ENCODE measurements at places on chromosomes 1 and 21. TPM values are rescaled to one million over a fixed set of nuclear protein-coding genes. Genes with fewer than 3 reads are reported as not detected.
A peak's percentile ranks its signal among the peaks of the same experiment; 100 is the strongest.

Gene MIA3
- 112 TPM for polyA plus RNA-seq

Gene PIP5K1A
- 89.2 TPM for polyA plus RNA-seq

Gene TNFSF4
- polyA plus RNA-seq = 44.9 TPM

Gene CA14
- polyA plus RNA-seq = not detected

Gene KIF2C
- 27.1 TPM for polyA plus RNA-seq

Gene DDOST
- polyA plus RNA-seq = 533 TPM

Gene LCE1A
- not detected for polyA plus RNA-seq

Gene PRKAB2
- polyA plus RNA-seq = 7.7 TPM

Gene E2F2
- 1.1 TPM for polyA plus RNA-seq

Gene YBEY
- 15.3 TPM for polyA plus RNA-seq

Gene IVL
- not detected for polyA plus RNA-seq

DNA sequence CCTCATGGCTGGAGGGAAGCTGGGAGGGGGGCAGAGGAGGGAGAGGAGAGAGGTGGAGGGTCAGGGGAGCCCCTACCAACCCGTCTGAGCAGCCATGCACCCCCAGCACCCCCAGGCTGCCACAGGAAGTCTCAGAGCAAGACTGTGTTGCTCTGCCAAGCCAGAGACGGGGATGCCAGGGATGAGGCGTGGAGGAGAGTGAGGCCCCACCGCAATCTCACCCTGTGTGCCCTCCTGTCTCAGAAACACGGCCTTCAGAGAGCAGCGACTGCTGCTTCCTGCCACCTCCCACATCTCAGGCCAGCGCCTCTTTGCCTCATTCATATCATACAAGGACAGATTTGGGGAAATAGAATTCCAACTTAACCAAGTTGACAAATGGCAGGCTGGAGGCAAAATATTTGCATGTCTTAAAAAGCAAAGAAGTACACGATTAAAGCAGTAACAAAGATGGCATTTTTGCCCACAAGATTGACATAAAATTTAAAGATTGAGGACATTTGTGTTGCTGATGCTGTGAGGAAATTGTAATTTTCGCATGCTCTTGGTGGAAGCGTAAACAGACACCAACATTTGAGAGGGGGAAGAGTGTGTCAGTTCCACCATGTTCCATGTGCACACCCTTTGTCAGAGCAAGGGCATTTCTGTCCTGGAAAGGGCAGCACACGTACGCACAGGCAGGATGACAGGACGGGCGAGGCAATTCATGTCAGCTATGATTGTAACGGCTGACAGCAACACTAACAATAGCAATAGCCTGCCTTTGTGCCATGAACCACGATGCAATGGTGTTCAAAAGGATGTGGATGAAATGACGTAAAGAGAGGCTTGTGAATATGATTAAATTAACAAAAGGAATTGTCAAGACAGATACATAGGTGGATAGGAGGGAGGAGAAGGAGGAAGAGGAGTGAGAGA is 59.0 kb upstream of the BACE2 start:
- no peaks in the 10 kb centered on the region for H3K4me1 ChIP-seq
- DNase-seq = no peak
- no peak overlapping the region for H3K4me3 ChIP-seq
- no peaks in the 10 kb centered on the region for H3K36me3 ChIP-seq

DNA sequence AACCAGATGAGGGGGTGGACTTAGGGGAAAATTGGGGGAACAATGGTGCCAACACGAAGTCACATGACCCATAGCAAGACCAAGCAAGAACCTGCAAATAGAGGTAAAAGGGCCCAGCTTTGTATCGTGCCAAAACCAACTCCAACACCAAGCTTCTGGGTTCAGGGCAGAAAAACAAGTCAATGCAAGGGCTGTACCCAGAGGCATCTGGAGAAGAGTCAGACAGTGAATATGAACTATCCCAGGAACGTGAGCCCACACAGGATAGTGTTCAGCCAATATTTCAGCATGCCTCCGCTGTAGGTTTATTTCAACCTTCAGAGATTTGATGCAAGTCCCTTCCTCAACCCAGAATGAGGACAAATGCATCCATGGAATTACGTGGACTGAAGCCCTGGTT is 15.0 kb upstream of the ZMYM6 start:
- H3K36me3 ChIP-seq = no peaks in the 10 kb centered on the region
- H3K27me3 ChIP-seq = no peaks in the 10 kb centered on the region
- no peak for DNase-seq
- peak overlapping the region; percentile 55 for H3K27ac ChIP-seq
- H3K4me1 ChIP-seq = peaks cover 10% of the 10 kb centered on the region
- H3K4me3 ChIP-seq = no peak overlapping the region

- H3K36me3 ChIP-seq = peaks cover 23% of the 10 kb centered on the region
- H3K4me3 ChIP-seq = peak overlapping the region; percentile 3
- no peak overlapping the region for H3K27ac ChIP-seq
- DNase-seq = peak; percentile 86
- no peaks in the 10 kb centered on the region for H3K27me3 ChIP-seq
These were observed 2.5 kb upstream of the METTL25B start for GRCh38 chr1:156725683-156726280.

DNA sequence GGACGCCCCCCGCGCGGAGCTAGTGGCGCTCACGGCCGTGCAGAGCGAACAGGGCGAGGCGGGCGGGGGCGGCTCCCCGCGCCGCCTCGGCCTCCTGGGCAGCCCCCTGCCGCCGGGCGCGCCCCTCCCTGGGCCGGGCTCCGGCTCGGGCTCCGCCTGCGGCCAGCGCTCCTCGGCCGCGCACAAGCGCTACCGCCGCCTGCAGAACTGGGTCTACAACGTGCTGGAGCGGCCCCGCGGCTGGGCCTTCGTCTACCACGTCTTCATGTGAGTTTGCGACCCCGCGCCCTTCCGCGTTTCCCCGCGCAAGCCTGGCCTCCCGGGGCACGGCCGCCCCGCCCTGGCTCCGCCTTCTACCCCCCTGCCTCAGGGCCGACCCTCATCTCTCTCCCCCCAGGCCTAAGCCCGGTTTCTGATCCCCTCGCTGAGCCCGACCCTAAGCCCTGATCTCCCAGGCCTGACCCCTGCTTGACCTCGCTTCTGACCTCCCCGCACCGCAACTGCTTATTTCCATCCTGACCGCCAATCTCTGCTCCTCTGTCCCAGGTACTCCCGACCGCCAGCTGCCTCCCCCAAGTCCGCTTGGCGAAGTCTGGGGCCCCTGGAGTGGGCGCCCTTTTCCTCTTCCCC is 669 bp downstream of the KCNQ4 start:
- no peak for DNase-seq
- peaks cover 13% of the 10 kb centered on the region for H3K27me3 ChIP-seq
- no peaks in the 10 kb centered on the region for H3K4me1 ChIP-seq
- peak overlapping the region; percentile 9 for H3K4me3 ChIP-seq
- H3K27ac ChIP-seq = no peak overlapping the region
- no peaks in the 10 kb centered on the region for H3K36me3 ChIP-seq

DNA sequence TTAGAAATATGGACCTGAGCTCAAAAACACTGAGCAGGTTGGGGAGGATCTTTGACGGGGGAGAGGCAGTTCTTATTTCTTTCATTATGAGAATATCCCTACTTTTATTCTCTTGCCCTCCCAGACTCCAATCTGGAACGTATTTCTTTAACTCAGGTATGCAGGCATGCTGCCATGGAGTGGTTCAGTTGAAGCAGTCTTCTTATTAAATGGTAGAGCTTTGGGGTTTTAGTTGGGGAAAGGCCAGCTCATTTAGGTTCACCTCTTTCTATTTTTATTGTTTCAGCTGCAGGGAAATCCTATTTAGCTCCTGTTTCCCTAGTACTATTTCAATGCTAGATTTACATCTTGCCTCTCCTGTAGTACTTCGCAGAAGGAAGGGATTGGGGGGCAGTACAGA is 198.9 kb downstream of the TTLL7 start:
- no peak for DNase-seq
- no peaks in the 10 kb centered on the region for H3K4me1 ChIP-seq
- H3K36me3 ChIP-seq = no peaks in the 10 kb centered on the region
- no peaks in the 10 kb centered on the region for H3K27me3 ChIP-seq

GRCh38 chr1:18463984-18464664 is 16.6 kb upstream of the KLHDC7A start:
- H3K27me3 ChIP-seq = no peaks in the 10 kb centered on the region
- DNase-seq = no peak
- H3K4me3 ChIP-seq = no peak overlapping the region
- H3K36me3 ChIP-seq = no peaks in the 10 kb centered on the region

GRCh38 chr21:43938751-43939442 is 73.2 kb upstream of the TRAPPC10 start:
- DNase-seq = peak; percentile 68
- H3K4me3 ChIP-seq = peak overlapping the region; percentile 27
- H3K27ac ChIP-seq = peak overlapping the region; percentile 42
- peaks cover 5% of the 10 kb centered on the region for H3K4me1 ChIP-seq
- H3K27me3 ChIP-seq = no peaks in the 10 kb centered on the region
- no peaks in the 10 kb centered on the region for H3K36me3 ChIP-seq

DNA sequence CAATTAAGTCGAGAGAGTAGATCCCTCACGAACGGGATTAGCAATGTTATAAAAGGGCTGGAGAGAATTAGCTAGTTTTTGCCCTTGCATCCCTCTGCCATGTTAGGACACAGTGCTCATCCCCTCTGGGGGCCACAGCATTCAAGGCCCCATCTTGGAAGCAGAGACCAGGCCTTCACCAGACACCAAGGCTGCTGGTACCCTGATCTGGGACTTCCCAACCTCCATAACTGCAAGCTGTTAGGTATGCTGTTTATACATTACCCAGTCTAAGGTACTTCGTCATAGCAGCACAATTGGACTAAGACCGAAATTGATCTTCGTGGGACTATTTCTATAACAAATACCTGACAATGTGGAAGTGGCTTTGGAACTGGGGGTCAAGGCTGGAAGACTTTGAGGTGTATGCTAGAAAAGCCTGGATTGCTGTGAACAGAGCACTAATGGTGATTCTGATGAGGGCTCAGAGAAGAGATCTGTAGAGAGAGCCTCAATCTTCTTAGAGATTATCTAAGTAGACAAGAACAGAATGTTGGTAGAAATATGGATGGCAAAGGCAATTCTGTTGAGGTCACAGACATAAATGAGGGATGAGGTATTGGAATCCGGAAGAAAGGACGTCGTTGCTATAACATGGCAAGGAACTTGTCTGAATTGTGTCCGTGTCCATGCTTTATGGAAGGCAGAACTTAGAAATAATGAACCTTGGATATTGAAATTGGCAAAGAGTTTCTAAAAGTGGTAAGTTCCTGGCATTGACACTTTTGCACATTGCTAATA is 83.8 kb upstream of the KIF26B start:
- no peak for DNase-seq
- H3K4me1 ChIP-seq = no peaks in the 10 kb centered on the region
- H3K27ac ChIP-seq = no peak overlapping the region
- H3K27me3 ChIP-seq = no peaks in the 10 kb centered on the region
- H3K36me3 ChIP-seq = no peaks in the 10 kb centered on the region

DNA sequence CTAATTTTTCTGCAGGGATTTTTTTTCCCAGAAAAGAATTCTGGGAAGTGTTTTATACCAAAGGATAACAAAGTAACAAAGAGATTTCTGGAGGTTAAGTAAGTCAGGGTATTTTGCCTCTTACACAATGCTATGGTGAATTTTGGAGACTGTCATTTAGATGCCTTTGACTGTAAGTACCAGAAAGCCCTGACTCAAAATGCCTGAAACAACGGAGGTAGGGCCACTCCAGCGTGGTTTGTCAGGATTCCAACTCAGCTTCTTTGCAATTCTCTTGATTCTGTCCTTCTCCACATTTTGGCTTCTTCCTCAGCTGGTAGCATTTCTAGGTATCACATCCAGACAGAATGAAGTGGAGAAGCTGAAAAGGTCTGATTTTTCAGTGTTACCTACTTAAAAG is 106.5 kb downstream of the UCHL5 start:
- peaks cover 22% of the 10 kb centered on the region for H3K4me1 ChIP-seq
- H3K36me3 ChIP-seq = no peaks in the 10 kb centered on the region
- peak overlapping the region; percentile 82 for H3K27ac ChIP-seq
- H3K27me3 ChIP-seq = no peaks in the 10 kb centered on the region
- H3K4me3 ChIP-seq = no peak overlapping the region

DNA sequence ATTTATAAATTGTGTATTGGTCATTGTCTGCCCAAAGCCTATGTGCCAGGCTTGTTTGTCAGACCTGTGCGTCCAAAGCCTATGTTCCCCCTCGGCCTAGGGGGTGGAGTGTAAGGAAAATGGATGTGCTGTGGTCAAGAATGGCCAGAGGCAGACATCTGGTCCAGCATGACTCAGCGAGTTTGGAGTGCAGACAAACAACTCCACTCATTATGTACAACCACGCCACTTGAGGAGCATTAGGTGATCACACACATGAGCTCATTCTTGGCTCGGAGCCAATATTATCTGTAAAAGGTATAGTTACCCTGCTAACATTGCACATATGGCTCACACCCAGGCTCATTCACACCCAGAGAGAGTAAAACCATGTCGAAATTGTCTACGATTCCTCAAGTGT is 1047.6 kb upstream of the ADGRL4 start:
- H3K4me3 ChIP-seq = no peak overlapping the region
- H3K27ac ChIP-seq = no peak overlapping the region
- H3K27me3 ChIP-seq = no peaks in the 10 kb centered on the region
- no peaks in the 10 kb centered on the region for H3K36me3 ChIP-seq

- no peaks in the 10 kb centered on the region for H3K36me3 ChIP-seq
- no peak overlapping the region for H3K27ac ChIP-seq
- H3K4me1 ChIP-seq = peaks cover 6% of the 10 kb centered on the region
- no peak for DNase-seq
- H3K27me3 ChIP-seq = no peaks in the 10 kb centered on the region
These were observed 2.3 kb downstream of the TRAF5 start for GRCh38 chr1:211328866-211329475.

GRCh38 chr21:42061195-42061985 is 9.7 kb upstream of the UMODL1 start:
- H3K27ac ChIP-seq = no peak overlapping the region
- H3K4me3 ChIP-seq = no peak overlapping the region
- no peaks in the 10 kb centered on the region for H3K36me3 ChIP-seq
- no peak for DNase-seq
- peaks cover 20% of the 10 kb centered on the region for H3K4me1 ChIP-seq

DNA sequence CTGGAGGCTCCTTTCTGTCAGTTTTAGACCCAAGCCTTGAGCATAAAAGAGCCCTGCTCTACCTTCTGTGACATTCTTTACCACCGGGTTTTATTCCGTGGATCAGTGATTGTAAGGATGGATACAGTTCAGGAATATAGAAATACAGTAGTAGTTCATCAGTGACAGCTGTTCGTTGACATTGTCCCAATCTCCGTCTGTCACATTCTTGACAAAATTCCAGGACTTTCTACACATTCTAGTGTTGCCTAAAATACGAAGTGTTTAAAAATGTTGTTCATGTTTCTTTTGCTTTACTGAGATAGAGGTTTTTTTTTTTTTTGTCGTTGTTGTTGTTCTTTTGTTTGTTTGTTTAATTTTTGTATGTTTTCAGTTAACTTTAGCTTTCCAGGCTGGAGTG is 29.9 kb downstream of the MAP10 start:
- no peaks in the 10 kb centered on the region for H3K4me1 ChIP-seq
- no peak for DNase-seq
- no peak overlapping the region for H3K27ac ChIP-seq
- no peaks in the 10 kb centered on the region for H3K27me3 ChIP-seq
